Progenitor cell of endocrine pancreas (in vitro differentiated cells): ENCODE measurements at places on chromosomes 6 and 20.

GRCh38 chr20:3916364-3916763 is 27.2 kb downstream of the PANK2 start:
- no peak for DNase-seq

- DNase-seq: no peak
Observed at GRCh38 chr6:46513533-46513932, 22.3 kb upstream of the RCAN2 start.

GRCh38 chr20:3712279-3712873 is at the start of gene SIGLEC1:
TSS of gene SIGLEC1 (minus strand) at chr20:3712600. CDS start at chr20:3707128, 5,472 bp downstream.
- DNase-seq: no peak

DNA sequence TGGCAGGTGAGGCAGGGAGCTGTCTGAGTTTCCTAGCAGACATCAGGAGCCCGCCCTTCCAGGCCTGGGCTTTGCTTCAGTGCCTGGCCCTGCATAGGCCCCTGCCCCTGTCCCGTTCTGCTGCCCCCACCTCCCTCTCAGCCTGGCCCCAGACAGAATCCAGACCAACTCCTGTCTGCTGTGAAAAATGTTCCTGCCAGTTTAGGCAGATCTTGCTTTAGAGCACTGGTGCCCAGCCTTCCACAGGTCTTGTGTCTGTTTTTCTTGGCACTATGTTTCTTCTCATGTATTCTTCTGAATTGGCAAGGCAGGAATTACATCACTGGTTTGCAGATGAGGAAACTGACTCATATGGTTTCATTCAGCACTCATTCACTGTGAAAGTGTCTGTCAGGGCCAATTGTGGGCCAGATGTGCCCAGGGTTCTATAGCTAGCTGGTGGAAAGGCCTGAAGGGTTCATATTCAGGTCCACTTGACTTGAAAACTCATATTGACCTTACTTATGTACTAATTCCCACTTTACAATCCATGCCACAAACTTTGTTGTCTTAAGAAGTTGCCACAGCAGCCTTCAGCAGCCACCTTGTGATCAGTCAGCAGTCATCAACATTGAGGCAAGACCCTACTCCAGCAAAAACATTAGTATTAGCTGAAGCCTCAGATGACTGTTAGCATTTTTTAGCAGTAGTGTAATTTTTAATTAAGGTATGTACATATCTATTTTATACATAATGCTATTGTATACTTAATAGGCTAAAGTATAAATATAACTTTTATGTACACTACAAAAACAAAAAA is 40.5 kb downstream of the HLA-F start:
- no peak for DNase-seq

DNA sequence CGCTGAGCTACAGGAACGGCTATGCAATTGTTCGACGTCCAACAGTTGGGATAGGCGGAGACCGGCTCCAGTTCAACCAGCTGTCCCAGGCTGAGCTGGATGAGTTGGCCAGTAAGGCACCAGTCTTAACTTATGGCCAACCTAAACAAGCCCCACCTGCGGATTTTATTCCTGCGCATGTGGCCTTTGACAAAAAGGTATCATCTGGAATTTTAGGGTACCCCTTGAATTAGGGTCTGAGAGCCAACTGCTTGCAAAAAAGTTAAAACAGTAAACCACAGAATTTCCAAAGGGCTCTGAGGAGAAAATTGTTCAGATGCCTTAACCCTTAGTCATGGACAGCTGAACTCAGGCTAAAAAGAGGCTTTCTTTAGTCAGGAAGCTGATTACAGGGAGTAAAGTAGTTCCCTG is 3.8 kb downstream of the EFHC1 start:
- no peak for DNase-seq

- DNase-seq: no peak
Observed at GRCh38 chr20:58880994-58881752, 28.7 kb downstream of the GNAS start.

DNA sequence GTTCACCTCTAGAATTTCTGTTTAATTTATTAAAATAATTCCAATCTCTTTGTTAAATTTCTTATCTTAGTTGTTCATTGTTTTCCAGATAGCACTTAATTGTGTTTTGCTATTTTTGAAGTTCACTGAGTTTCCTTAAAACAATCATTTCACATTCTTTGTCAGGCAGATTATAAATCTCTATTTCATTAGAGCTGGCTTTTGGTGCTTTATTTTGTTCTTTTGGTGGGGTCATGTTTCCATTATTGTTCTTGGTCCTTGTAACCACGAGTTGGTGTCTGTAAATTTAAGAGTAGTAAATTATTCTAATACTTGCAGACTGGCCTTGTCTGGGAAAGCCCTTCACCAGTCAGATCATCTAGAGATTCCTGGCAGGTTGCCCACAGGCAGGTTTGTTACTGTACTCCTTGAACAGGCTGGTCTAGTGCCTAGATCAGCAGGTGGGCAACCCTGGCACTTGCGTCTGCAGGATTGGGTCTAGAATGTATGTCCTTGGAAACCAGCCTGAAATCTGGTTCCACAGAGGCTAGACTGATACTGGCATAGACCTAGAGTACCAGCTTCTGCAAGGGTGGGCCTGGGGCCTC is 110.4 kb downstream of the ADGB start:
- DNase-seq: no peak

GRCh38 chr6:156980948-156981347 is 203.8 kb downstream of the ARID1B start:
- DNase-seq: no peak

DNA sequence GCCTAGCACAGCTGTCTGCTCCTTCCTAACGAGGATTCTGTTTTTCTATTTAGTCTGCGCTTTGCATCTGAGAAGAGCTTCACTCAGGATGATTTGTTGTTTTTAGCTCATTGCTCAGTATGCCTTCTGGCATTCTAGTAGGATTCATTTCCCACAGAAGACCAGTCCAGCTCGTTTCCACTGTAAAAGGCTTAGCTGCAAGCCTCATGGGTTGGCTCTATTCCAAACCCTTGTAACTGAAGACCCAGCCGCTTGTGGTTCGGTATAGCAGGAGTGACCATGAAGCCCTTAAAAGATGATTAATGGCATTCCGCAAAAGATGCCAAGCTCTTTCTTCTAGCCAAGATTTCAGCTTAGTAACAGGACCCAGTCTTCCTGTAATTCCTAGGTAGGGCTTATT is 7.2 kb downstream of the ADGRF1 start:
- no peak for DNase-seq

GRCh38 chr20:3248993-3249347 is 10.0 kb upstream of the SLC4A11 start:
- no peak for DNase-seq

GRCh38 chr20:62887152-62887859 is 25.7 kb upstream of the TCFL5 start:
- DNase-seq: no peak

DNA sequence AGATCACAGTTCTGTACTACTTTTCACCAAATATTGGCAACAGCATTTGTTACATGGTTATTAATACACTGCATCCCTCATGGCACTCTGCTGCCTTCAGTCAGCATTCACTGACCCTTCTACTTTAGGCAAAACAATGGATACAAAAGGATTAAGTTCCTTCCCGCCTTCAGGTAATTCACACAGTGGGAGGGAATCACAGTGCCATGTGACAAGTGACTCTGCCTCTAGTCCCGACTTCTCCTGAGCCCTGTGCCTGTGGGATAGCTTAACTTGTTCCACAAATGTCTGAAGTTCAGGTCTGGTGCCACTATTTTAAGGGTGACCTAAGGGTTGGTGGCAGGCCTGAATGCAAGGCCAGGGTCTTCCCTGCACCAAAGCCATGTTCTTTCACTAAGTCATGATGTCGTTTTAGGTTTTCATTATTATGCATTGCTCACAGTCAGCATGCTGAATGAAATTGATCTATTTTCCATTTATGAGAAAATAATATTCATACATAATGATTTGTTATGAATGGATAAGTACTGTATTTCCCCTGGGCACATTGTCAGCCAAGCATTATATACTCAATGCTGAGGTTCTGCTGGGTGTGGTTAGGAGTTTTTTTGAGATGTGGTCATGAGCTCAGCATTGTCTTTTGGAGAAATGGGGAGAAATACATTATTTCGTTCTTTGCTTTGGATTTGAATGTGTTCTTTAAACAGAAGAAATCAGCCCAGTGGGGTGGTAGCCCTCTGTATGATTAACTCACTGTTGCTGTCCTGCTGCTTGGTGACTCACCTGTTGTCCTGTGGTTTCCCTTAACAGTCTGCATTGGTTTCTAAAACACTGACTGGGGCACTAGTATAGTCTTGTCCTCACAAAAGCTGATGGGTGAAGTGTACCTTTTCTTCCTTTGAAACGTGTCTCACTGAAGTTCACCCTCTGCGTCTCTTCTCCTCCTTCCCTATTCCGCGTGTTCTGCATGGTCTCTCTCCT is 66.4 kb downstream of the AFDN start:
- DNase-seq: no peak

- no peak for DNase-seq
Observed at GRCh38 chr6:81722506-81723223, 29.8 kb downstream of the TENT5A start.

GRCh38 chr6:44681761-44682160 is 294.3 kb downstream of the CDC5L start:
- no peak for DNase-seq

- DNase-seq: no peak
Observed at GRCh38 chr6:154458565-154459470, 51.7 kb downstream of the CNKSR3 start.

GRCh38 chr6:96153775-96154174 is 138.0 kb downstream of the FUT9 start:
- no peak for DNase-seq

DNA sequence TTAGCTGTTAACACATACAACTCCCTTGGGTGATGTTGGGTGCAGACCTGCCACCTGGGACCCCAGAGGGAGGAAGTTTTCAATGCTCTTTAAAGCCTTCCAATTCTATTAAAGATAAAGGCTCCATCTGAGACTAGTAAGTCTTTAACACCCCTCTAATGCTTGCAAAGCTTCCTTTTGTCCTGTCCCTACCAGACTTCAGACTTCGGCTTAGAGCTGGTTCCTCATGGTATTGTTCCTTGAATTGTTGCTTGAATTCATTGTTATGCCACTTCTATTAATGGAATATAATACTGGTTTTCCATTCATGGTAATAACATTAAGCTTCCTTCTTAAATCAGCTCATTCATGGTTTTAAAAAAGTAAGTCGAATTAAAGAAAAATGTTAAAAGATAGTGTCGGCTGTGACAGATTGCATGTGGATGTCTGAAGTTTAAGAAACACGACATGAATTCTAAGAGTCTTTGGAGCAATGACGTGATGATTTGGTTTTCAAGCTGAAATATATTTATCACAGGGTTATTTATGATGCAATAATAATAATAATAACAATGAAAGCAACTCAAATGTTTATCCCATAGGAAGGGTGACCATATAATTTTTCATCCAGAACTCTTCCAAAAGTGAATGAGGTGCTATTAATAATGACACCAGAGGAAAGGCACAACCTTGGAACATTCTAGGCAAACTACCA is 21.8 kb downstream of the PDYN start:
- DNase-seq: no peak
